Activated CD4-positive, alpha-beta memory T cell treated with anti-CD3 and anti-CD28 coated beads for 36 hours (primary cell): ENCODE measurements at places on chromosomes 3 and 15.

DNA sequence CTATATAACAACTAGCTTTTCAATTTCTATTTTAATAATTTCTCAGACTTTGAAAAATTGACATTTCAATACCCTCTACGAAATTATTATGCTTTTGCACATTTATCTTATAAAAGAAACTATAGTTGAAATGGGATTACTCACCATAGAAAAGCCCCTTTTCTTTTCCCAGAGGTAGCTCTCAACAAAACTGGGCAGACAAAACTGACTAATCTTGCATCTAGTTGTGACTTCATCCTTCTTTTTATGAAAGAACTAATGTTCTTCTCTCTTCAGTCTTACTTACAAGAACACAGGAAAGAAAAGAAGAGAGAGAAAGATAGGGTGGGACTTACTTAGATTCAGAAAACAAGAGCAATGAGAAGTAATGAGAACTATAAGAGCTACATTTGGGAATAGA is 61.0 kb downstream of the GPR160 start:
- DNase-seq, result no peak

- DNase-seq, result no peak
These were observed 261.8 kb upstream of the CBLB start for GRCh38 chr3:106130384-106131198.

DNA sequence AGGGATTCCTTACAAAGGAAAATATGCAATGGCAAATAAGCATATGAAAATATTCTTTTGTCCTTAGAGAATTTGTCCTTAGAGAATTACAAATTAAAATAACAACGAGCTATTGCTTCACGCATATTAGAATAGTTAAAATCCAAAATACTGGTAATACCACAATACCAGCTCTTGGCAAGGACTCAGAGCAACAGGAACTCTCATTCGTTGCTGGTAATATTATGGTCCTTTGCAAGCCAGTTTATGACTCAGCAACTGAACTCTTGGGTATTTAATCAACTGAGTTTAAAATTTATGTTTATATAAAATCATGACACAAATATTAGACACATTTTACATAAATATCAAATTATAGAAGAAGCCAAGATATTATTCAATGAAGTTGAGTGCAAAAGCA is 1730.4 kb downstream of the SI start:
- DNase-seq, result no peak

GRCh38 chr15:63456258-63456657 is 48.1 kb upstream of the USP3 start:
- no peak for DNase-seq

DNA sequence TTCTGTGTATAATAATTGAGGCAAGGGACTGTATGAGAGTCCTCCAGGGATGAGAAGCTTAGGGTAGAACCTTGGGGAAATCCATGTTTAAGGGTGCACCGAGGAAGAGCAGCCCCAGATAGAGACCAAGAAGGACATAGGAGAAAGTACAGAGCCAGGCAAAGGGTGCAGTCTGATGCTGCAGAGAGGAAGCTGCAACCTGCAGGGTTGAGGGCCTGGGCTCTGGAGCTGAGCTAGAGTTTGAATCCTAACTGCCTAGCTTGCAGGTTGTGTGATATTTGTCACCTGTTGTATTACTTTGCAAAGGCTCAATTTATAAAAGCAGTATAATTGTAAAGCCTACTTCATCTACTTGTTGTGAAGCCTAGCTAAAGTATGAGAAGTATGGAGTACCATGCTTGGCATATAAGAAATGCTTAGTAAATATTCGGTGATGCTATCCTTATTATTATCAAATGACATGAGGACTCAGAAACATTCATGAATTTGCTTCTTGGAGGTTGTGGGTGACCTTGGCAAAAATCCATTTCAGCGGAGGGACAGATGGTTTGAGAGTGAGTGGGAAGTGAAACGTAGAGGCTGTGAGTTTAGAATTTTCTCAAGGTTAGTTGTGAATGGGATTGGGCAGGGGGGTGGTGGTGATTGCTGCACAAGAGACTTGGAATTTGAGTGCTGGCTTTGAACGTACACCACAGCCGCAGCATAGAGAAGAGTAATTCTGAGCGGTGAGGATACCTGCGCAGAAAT is 43.8 kb downstream of the PLCL2 start:
- no peak for DNase-seq

GRCh38 chr3:124510290-124510689 is 220.0 kb upstream of the UMPS start:
- DNase-seq, result no peak
